Activated CD4-positive, CD25-positive, alpha-beta regulatory T cell (primary cell): ENCODE measurements at places on chromosomes 2 and 18.

- DNase-seq = no peak
These were observed 47.7 kb upstream of the WDR75 start for GRCh38 chr2:189393440-189394111.

DNA sequence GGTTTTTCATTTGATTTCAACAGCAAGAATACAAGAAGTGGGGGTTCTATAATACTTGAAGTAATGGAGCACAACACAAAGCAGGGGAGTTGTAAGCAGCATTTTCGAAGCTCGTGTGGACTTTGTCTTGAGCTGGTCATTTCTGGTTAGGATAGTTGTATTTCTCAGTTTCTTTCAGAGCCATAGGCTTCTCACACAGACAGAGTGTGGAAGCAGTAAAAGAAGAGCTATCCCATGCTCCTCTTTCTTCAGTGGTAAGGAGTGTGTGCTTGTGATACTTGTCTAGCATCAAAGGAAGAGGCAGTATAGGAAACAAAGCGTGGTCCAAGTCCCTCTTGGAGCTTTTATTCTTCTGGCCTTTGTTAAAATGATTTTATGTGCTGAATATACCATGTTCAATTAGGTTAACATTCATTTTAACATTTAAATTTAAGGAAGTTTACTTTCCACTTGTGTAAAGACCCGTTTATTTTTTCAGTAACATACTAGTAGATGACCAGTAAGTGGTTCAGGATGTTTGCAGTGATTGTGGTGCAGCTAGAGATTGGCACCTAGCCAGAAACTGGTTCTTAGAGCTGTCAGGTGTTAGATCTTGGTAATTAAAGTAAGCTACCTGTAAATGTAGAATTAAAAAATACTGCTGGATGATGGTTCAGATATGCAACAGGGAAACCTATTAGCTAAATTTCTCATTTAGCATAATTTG lies 14.6 kb downstream of the CCNYL1 start:
- DNase-seq = no peak

GRCh38 chr2:24451805-24452501 lies 39.1 kb upstream of the NCOA1 start:
- no peak for DNase-seq

GRCh38 chr2:177024765-177025164 lies 187.8 kb upstream of the HNRNPA3 start:
- no peak for DNase-seq

- no peak for DNase-seq
These were observed 410.3 kb downstream of the PID1 start for GRCh38 chr2:228860601-228861285.

GRCh38 chr2:25756536-25756935 lies 83.2 kb upstream of the DTNB start:
- DNase-seq = no peak

DNA sequence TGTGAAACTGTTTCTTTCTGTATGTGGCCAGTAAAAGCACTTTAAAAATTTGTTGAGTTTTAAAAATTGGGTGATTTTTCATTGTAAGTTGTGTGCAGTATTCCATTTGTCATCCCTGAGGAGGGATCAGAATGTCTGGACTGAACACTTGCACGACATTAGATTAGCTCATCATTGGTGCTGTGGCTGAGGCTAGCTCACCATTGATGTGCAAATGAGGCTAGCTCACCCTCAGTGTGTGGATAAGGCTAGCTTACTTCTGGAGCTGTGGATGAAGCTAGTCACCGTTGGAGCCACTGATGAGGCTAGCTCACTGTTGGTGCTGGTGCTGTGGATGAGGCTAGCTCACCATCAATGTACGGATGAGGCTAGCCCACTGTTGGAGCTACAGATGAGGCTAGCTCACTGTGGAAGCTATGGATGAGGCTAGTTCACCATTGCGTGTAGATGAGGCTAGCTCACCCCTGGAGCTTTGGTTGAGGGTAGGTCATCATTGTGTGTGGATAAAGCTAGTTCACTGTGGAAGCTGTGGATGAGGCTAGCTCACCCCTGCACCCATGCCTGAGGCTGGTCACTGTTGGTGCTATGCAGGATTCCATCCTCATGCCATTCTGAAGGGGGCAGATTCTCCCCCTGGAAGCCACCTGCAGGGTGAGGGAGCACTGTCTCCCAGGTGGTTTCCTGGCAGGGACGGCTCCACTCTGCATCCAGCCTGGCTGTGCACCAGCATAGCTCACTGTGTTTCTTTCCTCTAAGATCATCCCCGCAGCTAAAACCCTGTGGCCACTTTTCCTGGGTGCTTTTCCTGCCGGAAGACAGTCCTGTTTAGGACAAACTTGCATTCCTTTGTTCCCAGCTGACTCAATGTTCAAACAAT lies 101.1 kb downstream of the TWIST2 start:
- no peak for DNase-seq

DNA sequence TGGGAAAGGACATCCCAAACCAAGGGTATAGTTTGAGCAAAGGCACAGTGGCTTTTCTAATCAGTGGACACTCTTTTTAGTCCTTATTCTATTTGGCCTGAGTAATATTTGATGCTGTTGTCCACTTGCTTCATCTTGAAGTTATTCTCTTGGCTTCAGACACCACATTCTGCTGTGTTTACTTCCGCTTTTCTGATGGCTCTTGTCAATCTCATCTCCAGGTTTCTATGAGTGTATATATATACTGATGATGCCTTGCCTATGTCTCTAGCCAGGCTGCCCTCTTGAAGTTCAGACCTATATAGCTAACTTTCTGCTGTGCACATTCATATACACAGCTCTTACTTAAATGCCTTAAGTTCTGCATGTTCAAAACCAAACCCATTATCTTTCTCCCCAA lies 83.1 kb downstream of the EFEMP1 start:
- DNase-seq = no peak

DNA sequence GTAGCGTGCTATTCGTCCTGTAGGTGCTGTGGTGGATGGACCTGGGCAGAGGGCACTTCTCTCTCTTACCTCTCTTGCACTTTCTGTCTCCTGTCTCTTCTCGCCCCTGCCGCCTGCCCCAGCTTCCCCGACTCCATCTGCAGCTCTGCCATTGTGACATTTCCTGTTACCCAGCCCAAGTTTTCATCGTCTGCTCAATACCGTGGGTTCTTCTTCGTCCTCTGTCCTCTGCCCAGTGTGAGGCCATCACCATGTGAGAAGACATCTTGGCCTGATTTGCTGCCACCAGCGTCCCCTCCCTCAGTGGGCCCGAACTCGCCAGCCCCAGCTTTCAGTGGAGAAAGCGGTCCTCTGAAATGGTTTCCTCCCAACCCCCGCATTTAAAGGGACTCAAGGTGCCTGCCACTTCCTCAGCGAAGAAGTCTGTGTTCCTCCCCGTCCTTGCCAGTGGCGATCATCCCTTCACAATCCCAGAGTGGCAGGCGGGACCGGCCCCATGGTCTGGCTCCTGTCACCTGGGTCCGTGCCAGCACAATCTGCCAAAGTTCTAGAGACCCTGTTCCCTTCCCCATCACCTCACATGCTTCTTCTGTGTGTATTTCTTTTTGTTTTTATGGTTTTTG lies 18.0 kb downstream of the TGOLN2 start:
- DNase-seq = no peak

- no peak for DNase-seq
These were observed 58.4 kb downstream of the TMEM247 start for GRCh38 chr2:46537624-46538295.

DNA sequence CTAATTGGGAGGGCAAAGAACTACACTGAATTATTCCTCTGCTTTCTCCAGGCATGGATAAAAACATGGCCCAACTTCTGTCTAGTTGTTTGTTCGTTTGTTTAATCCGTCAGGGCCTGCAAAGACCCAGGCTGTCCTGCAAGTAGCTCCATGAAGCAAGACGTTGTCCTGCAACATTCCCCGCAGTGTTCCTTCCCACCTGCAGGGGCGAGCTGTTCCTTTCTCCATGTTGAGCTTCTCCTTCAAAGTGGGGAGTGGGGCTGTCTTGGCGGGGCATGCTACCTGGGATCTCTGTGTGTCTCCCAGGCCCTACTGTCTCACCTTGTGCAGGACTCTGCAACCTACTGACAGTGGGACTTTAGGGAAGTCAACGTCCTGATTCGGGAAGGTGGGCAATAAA lies 264.0 kb upstream of the SMIM21 start:
- DNase-seq = no peak

GRCh38 chr2:150303281-150303680 lies 184.2 kb downstream of the RND3 start:
- no peak for DNase-seq

GRCh38 chr2:119463136-119463535 lies 31.5 kb downstream of the TMEM37 start:
- no peak for DNase-seq

GRCh38 chr2:206616151-206616550 lies 26.1 kb upstream of the FAM237A start:
- DNase-seq = no peak

DNA sequence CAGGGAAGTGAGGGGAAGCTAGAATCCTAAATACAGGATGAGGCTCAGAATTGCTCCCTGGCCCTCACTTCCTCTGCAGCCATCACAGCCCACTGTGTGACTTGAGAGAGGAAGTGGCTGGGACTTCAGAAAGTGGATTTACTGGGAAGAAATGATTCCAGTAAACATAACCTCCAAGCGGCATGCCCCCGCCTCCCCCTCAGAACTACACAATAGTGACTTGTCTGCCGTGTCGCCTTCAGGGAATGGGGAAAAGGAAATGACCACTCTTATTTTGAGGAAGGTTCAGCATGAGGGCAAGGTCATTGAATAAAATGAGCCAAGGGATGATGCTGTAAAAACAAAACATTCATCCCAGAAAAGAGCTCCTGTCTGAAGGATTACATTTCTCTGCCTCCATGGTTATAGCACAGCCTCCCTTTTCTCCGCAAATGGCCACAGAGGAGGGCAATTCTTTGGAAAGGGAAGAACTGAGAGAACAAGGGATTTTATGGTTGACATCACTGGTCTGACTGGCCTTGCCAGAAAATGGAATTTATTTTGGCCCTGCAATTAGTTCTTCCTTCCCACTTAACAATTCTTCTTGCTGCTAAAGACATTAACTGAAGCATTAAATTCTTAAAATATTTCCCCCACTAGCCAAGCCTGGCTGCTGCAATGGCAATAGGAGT lies 78.9 kb upstream of the DAPL1 start:
- no peak for DNase-seq

- no peak for DNase-seq
These were observed 497.0 kb downstream of the TDRD15 start for GRCh38 chr2:21620771-21621170.

DNA sequence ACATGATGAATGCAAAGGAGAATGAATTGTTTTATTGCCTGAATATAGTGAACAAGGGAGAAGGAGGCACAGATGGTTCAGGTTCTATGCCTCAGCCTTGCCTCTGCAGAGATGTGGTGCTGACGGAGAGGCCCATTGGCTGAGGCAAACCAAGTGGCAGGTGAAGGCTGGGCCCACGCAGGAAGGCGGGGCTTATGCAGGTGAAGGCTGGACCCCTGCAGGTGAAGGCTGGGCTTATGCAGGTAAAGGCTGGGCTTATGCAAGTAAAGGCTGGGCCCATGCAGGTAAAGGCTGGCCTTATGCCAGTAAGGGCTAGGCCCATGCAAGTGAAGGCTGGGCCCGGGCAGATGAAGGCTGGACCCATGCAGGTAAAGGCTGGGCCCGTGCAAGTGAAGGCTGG lies 414.7 kb downstream of the LRATD1 start:
- no peak for DNase-seq

GRCh38 chr2:134842930-134843490 lies 4.6 kb downstream of the ACMSD start:
- DNase-seq = no peak

DNA sequence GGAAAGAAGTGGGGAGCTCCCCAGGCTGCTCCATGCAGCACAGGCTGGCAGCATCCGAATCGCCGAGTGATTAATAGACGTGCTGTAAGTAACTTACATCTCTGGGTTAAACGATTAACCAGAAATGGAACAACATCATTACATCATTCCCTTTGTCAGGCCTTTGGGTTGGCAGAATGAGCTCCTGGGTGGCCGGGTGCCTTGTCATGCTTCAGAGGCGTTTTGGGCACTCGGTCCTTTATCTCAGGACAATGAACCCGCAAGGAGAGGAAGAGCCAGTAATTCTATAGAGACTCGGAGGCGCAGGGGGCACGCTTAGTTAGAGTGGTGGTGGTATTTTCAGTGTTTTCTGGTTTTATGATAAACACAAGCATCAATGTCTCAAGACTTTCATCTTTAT lies 146.9 kb upstream of the TPO start:
- no peak for DNase-seq

GRCh38 chr2:54510916-54511315 lies 54.8 kb downstream of the SPTBN1 start:
- no peak for DNase-seq

DNA sequence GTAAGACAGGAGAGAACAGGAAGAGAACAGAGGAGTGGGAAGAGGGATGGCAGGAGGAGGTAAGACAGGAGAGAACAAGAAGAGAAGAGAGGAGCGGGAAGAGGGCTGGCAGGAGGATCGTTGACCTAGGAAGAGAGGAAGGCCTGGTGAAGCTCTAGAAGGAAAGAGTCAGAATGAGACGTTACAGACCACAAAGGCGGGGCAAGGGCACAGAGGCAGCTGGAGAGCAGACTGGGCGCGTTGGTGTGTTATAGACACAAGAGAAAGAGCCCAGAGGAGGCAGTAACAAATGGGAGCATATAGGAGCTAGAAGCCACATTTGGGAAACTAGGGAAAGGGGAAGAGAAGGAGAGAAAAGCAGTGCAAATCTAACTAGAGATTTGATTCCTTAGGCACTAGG lies 26.6 kb downstream of the PTRHD1 start:
- DNase-seq = no peak

GRCh38 chr2:240507060-240507777 lies 50.6 kb downstream of the ANKMY1 start:
- DNase-seq = no peak

- no peak for DNase-seq
These were observed 47.9 kb downstream of the CACNB4 start for GRCh38 chr2:152050915-152051314.
